ENCODE measurements at places on chromosomes 6 and 20.

DNA sequence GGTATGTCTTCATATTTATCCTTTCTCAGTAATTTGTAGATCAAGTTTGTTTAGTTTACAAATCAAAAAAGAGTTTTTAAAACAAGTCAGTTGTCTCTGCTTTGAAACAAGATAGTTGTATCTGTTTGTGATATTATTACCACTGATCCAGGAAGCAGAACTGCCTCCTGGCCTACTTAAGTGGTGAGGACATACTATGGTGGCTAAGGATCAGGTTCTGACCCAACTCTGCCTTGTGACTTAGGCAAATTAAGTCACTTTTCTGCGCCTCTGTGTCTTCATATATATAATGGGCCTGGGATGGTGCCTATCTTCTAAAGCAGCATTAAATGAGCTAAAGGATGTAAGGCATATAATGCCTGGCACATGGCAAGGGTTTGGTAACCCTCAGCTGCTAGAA lies 8.7 kb downstream of the ANKS1A start:
- DNase-seq = no peak

DNA sequence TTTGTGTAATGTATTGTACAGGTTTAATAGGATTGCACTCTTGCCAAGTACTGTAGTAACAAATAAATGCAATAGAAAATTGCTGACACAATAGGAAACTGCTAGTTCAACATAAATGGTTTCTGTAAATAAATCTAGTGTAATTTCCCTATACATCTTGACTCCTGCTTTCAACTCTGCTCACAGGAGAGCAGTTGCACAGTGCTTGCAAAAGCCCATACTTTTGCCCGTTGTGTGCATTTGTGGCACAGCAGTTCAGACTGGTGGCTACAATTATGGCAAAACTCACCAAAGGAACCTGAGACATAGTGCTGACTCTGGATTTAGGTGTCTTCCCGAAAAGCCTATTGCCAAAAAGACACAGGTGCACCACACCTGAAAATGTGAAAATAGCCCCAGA lies 953.3 kb upstream of the SLC35B3 start:
- DNase-seq = no peak

- no peak for DNase-seq
Observed at GRCh38 chr6:108687921-108688320, 127.2 kb downstream of the FOXO3 start.

DNA sequence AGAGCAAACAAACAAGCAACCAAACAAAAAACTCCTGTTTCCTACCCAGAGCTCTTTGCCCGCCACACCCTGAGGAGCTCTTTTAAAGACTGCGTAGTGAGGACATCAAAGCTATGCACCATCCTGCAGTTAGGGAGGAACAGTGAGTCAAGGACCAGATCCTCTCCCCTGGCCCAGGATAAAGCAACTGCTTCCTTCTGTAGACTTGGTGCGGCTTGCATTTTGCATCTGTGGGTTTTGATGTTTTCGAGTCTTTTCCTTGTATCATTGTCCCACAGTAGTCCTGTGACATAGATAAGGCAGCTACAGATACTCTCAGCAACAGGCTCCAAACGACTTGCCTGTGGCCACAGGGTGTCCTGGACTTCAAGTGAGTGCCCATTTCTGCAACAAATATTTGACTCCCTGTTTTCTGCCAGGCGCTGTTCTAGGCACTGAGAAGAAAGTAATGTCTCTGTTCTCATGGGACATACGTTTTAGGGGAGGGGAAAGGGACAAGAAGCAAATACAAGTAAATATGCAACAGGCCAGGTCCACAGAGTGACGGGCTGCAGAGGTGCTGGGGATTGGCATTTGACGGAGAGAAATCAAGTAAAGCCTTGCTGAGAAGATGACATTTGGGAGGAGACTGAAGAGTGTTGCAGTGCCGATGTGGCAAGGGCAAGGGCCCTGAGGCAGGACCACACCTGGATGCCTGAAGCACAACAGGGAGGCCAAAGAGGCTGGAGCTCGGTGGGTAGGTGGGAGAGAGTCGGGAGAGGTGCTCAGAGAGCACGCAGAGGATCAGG lies 35.9 kb upstream of the MAP3K4 start:
- no peak for DNase-seq

DNA sequence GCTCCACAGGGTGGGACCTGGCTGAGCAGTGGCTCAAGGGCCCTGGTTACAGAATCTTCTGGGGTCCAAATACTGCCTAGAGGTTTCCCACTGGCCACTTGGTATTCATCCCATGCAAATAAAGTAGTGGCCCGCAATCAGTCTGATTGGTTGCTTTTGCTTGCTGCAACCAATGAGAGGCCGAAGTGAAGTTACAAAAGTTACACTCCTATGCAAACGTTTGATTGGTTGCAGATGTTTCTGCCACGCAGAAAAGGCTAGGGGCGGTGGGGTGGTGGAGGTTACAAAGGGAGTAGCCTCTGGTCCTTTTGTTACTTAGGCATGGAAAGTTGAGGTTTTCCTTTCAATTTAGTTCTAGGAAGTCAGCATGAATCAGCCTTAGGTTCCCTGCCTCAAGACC lies 3.6 kb upstream of the NHLRC1 start:
- no peak for DNase-seq

- DNase-seq = no peak
Observed at GRCh38 chr20:56348305-56348693, 10.5 kb upstream of the FAM210B start.

GRCh38 chr20:49001741-49002140 lies 44.4 kb upstream of the CSE1L start:
- DNase-seq = no peak

GRCh38 chr6:20811109-20811761 lies 277.0 kb downstream of the CDKAL1 start:
- DNase-seq = no peak

DNA sequence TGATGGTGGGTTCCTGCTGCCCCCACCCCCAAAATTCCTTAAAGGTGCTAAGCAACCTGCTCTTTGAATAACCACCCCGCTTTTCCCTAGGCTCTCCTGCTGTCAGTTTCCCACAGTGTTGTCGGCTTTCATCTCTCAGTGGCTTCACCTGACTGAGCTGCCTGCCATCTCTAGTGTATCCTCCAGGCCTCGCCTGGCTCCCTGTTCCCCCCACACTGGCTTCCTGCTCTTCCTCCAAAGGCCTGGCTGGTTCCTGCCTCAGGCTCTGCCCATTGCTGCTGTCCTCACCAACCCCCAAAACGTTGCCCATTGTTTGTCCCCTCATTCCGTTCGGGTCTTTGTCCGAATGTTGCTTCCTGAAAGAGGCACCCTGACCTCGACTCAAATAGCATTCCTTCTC lies 93.8 kb upstream of the POPDC3 start:
- DNase-seq = no peak

- DNase-seq = no peak
Observed at GRCh38 chr6:111750753-111751673, 122.2 kb downstream of the FYN start.

DNA sequence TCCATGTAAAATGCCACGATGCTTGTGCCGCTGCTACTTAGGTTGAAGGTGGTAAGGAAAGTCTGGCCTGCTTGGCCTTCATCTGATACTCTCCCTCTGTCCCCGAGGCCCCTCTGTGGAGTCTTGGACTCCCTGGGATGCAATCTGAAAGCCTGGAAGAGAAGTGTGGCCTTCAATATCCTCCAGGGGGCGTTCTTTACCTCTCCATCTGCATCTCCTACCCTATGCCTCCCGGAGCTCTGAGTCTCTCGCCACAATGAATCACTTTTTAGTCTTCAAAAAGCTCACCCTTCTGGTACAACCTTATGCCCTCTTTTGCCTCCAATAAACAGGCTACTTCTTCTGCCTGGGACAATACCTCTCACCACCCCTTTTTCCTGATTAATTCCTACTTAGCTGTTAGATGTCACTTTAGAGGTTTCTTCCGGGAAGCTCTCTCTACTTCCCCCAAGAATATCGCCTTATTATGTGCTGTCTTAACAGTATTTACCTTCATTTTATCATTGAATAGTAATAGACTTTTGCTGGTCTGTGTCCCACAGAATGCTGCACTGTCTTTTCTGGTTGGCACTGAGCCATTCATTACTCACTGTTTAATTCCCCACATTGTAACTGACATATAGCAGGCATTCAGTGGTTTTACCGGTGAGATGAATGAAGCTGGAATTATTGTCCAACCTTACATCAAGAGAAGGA lies 13.9 kb upstream of the ATG5 start:
- peak; percentile 8 for DNase-seq

- DNase-seq = no peak
Observed at GRCh38 chr6:52221302-52221701, 23.0 kb downstream of the IL17F start.

- no peak for DNase-seq
Observed at GRCh38 chr6:81480139-81480538, 272.3 kb downstream of the TENT5A start.
